Bone marrow (tissue), 2 donors: ENCODE measurements at places on chromosomes 7 and 10.

DNA sequence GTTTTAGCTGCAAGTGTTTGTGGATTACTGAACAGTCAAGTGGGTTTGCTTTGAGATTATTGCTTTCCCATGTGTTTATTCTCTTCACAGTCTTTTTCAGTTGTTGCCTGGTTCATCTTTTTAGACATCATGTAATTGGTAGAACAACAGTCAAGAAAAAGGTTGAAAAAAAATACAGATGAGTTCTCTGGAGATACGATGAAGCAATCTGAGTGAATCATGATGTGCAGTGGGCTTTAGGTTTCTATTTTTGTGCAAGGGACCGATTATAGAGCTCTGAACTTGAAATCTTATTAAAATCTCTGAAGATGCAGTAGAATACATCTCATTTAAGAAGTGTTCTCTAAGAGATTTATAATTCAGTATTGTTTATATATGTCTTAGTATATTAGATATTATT lies 145.7 kb downstream of the SDK1 start:
- no peak for DNase-seq

DNA sequence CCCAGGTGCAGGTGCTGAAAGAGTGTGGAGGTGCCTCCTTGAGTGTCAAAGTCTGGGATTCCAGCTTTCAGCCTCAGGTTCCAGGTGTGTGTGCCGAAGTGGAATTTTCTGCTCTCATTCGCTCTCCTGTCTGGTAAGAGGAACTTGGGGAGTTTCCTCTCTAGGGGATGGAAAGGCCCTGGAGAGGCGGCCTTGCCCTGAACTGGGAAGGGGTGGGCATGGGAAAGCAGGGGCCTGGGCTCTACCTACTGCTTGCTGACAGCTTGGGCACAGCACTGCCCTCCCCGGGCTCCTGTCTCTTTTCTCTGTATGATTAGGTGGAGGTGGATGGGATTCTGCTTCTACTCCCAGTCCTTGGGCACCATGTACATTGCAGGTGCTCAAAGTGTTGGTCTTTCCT lies 192.8 kb downstream of the ZNF716 start:
- DNase-seq, result no peak

DNA sequence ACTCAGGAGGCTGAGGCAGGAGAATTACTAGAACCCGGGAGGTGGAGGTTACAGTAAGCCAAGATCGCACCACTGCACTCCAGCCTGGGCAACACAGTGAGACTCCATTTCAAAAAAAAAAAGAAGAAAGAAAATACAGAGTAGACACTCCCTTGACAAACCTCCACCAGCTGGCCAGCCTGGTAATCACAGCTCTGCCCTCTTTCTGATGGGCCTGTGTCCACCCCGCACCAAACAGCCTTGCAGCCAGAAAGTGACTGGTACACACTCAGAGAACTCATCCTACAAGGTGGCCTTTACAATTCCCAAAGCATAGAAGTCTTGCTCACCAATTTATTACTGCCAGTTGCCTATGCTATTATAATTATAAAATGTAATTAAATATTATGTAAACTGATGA lies 66.6 kb downstream of the COBL start:
- no peak for DNase-seq

- DNase-seq, result no peak
These were observed 77.7 kb upstream of the DIP2C start for GRCh38 chr10:767211-767610.

DNA sequence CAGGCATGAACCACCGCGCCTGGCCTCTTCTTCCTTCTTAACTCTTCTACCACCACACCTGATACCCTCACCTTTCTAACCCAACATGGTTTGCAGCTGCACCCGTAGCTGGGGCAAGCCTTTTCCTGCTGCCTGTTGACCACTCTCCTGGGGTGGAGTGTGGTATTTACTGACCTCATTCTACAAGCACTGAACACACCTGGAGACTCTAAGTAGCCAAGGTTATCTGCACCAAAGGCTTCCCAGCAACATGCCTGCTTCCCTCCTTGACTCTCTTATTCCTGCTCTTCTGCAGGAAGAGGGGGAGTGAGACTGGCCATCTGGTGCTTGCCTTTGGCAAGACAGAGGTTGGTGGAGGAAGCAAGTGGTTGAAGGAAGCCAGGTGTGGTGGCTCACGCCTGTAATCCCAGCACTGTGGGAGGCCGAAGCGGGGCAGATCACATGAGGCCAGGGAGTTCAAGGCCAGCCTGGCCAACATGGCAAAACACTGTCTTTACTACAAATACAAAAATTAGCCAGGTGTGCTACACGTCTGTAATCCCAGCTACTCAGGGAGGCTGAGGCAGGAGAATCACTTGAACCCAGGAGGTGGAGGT lies 10.1 kb downstream of the ACTR1A start:
- DNase-seq, result no peak

- DNase-seq, result no peak
These were observed 63.0 kb upstream of the PPIF start for GRCh38 chr10:79284158-79284871.

DNA sequence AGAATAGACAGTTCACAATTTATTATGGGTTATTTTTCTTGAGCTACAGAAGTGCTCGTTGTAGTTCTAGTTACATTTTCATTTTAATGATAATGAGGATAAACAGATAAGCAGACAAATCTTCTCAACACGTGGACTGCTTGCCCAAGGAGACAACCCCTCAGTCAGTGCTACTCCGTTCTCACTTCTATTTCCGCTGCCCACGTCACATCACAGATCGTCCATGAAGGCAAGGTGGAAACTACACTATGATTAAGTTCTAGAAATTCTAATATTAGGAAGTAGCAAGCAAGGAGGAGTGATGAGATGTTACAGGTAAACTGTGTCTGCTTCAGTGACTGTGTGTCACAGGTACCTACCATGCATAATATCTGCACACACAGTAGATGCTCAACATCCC lies 210.5 kb downstream of the CHCHD3 start:
- no peak for DNase-seq

- no peak for DNase-seq
These were observed 127.9 kb upstream of the EEPD1 start for GRCh38 chr7:36025190-36025589.

DNA sequence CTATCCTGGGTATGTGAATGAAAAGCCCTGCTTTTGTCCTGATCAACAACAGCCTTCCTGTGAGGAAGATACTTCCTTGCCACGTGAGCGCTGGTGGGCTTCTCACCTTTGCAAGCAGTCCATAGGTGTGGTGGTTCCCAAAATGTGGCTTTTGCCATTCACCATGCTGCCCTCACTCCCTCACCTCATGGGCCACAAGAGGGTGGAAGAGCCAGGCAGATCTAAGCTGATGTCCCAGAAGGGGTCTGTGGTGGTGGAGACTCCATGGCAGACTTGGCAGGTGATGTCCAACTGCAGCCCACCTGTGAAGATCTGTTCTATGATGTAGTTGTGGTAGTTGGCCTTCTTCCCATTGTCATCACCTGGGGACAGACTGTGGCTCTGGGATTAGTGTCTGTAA lies 147.4 kb downstream of the BBS9 start:
- no peak for DNase-seq

DNA sequence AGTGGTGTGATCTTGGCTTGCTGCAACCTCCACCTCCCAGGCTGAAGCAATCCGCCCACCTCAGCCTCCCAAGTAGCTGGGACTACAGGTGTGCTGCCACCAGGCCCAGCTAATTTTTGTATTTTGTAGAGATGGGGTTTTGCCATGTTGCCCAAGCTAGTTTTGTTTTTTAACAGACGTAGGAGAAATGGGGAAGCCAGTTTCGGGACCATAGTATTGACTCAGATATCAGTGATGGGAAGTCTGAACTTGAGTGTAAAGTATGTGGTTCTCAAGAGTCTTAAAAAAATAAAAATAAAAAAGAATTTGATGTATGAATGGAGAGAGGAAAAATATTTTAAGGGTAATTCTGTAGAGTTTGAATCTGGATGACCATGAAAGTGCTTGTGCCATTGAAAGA lies 34.2 kb downstream of the SP4 start:
- DNase-seq, result no peak

GRCh38 chr10:122462533-122463465 lies 1.4 kb downstream of the HTRA1 start:
- DNase-seq, result no peak

DNA sequence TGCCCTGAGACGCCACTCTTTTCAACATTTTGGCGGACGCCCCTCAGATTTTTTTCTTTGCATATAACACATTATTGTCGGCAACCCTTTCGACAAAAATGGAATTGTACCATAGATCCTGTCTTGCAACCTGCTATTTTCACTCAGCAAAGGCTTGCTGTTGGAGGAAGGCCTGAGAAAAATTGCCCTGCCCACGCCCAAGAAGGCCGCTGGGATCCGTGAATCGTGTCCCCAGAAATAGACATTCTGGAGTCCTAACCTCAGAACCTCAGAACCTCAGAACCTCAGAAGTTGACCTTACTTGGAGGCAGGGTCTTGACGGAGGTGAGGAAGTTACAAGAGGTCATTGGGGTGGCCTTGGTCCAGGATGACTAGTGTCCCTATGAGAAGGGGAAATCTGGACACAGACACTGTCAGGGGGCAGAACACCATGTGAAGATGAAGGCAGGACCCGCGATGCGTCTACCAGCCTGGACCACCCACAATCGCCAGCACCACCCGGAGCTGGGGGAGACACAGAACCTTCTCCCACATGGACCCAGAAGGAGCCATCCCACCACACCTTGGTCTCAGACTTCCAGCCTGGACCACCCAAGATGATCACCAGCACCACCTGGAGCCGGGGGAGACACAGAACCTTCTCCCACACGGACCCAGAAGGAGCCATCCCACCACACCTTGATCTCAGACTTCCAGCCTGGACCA lies 19.1 kb upstream of the DNAAF5 start:
- no peak for DNase-seq
